ENCODE measurements at places on chromosomes 3 and 15.

DNA sequence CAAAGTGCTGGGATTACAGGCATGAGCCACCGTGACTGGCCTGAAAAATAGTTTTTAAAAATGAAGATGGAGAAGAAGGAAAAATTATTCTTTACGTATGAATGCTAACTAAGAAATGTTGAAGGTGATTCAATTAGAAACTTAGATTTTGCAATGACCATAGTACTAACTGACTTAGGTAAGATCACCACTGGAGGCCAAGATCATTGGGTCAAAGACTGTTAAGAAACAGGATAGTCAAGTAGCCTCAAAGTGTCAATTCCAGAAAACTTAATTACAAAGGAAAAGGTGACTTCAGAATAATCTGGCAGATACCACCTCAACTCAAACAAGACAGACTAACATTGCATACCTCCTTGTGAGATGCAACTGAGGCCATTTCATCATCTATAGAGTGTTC lies 119.3 kb downstream of the FRMD4B start:
- DNase-seq: no peak

GRCh38 chr3:184582646-184583577 lies 21.3 kb downstream of the EPHB3 start:
- DNase-seq: peak; percentile 62

DNA sequence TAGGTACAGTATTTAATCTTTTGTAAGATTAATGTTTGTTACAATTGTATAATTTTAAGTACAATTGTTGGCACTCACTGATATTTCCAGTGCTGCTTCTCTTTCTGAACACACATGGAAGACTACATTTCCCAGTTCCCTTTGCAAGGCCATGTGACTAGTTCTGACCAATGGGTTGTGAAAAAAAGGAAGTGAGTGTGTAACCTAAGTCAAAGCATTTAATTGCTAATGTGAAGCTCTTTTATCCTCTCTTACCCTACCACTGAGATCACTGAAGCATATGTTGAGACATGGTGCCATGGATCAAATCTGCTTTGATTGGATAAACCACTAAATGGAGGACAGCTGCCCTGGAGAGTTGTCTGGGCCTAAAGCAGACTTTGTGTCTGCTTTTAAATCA lies 83.9 kb upstream of the PLXND1 start:
- no peak for DNase-seq

DNA sequence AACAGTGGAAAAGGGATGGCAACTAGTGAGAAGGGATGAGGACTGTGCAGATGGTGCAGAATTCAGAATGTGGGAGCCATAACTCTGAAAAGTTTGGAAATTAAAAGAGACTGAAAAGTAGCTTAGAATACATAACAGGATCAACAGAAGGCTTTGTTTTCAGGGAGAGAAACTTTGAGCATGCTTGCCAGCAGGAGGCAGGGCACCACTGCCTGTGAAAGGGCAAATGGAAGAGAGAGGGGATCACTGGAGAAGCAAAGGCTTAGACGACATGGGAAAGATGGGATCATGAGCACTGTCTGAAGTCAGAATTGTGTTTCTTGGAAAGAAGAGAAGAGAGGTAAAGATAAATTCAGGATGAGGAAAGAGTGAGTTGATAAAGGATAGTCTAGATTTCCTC lies 99.6 kb downstream of the ABI3BP start:
- no peak for DNase-seq

DNA sequence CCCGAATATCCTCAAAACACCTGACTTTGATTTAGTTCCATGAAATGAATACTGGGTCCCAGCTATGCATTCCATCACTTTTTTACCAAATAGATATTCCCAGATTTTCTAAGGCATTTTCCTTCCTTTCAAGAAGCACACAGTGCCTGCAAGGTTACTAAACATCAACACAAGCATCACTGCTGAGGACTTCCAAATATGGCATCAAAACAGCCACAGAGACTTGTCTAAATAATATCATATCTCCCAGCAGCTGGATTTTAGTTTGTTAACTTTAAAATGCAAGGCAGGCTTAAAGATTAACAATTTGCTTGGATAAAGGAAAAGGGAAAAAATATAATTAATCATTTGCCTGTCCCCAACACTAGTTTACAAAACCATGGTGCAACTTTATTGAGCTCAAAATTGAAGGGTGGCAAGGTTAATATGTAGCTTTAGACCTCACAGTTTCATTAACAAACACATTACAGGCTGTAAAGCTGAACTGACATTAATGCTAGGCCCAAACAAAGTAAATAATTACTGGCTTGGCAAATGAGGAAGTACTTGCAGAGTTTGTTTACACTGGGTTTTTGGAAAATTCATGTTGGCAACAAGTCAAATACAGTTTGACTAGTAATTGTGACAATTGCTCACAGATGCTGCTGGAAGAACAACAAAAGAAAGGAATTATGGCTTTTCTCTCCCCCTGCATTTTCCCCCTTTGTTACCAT lies 401.7 kb upstream of the CDIN1 start:
- peak; percentile 10 for DNase-seq

DNA sequence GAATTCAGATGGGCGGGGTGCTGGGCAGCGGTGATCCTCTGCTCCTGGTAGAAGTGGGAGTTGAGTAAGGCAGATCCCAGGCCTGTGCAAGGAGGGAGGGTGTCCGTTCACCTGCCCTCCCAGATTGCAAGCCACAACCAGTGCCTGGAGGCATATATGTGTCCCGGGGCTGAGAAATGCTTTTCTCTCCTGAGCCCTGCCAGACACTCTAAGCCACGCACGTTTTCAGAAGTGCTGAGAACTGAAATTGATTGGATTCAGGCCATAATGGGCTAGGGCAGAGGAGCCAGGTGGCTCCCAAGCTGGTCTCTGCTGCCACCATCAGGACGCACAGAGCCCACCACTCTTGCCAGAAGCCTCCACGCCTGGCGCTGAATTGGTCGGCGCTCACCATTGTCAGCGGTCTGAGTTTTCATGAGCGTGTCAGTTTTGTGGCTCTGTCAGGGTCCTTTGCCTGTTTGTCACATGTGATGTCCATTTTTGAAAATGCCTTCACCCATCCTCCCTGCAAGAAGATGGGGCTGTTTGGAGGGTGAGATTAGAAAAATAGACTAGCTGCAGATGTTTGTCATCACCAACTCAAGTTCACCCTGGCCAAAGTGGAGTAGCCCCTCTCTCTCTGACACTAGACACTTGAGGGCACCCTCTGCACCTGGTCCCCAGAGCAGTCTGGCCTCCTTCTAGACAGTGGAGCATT lies 15.4 kb upstream of the BFSP2 start:
- DNase-seq: no peak

DNA sequence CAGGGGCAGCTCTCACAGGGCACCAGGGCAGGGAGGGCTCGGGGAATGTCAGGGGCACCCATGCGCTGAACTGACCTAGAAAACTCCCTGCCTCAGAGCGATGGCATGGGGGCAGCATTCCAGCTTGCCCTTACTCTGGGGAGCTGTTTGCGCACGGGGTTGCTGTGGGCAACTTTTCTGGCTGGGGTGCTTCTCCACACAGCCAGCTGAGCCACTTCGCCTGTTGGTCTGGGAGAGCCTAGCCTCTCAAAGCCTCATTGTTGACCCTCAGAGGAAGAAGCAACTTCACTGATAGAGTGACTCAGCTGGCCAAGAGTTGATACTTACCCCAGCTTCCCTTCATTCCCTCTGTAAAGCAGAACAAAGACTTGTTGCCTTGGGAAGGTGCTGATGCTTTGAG lies 42.6 kb upstream of the MRPS22 start:
- no peak for DNase-seq

- DNase-seq: no peak
Measured at GRCh38 chr3:77373619-77374018, 333.7 kb downstream of the ROBO2 start.

DNA sequence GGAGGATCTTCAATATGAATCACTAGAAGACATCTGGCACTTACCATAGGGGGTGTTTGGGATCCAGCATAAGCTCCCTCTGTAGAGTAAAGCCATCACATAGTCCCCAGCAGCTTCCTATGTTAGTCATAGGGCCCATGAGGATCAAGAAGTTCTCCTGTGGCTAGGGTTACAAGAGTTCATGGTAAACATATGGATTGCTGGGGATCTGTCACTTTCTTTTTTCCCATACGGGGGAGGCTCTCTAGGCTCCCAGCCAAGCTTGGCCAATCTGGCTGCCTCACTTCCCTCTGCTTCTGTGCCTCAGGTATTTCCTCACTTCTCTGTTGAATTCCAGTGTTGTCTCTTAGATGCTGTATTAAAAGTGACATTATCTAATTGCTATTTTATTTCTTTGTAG lies 597.9 kb downstream of the PDCD6IP start:
- DNase-seq: no peak

- DNase-seq: no peak
Measured at GRCh38 chr3:129031476-129032215, 28.9 kb upstream of the GP9 start.

- no peak for DNase-seq
Measured at GRCh38 chr15:56053046-56053400, 59.6 kb upstream of the NEDD4 start.

- no peak for DNase-seq
Measured at GRCh38 chr15:27956285-27956684, 142.8 kb downstream of the OCA2 start.
